ENCODE measurements at places on chromosomes 6 and 20. TPM values are rescaled to one million over a fixed set of nuclear protein-coding genes. Genes with fewer than 3 reads are reported as not detected.

DNA sequence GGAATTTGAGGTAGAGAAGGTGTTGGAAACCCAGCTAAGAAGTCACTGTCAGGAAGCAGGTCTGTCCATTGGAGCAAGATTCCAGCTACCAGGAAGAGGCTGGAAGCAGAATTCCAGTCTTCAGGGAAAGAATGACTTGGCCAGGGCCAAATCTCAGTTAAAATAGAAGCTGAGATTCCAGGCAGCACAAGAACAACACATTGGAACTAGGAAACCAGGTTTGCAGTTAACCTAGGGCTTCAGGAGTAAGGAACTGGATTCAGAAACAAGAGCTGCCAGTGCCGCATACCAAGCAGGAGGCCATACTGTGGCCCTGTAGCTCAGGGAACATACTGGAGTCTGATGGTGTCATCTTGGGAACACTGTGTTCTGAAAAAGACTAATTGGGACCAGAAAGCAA, 73.7 kb upstream of the FUCA2 start:
- DNase-seq = no peak

DNA sequence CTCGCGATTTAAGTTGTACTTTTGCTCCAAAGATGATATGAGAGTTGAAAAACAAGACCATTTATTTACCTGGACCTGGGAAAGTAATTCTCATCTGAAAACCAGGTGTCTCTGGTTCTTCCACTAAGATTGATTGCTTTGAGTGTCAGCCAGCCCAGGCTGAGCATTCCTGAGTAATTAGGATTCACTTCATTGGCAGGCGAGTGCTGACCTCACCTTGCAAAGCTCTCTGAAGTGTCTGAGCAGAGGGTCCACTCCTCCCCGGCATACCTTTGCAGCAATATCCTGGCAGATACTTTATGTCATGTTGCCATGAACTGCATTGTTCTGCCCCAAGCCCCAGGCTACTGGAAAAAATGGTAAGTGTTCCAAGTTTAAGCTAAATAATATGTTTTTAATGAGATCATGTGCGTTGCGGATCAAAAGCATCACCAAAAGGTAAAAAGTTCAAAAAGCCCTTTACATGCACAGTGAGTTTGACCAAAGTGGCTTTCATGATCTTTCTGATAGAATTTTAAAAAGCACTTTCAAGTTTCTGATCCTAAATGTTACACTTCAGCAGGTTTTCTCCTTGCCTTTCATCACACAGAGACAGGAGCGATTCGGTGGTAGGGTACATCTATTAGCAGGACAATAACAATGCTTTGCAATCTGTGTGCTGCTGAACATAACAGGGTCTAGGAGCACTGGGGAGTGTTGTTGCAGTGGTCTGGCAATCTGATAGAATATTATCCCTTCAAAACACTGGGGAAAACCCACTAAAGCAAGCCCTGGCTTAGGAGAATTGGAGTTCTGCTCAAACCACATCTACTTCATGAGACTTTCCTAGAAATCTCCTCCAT, 127.8 kb upstream of the EEF1E1 start:
- no peak for DNase-seq

GRCh38 chr20:45695496-45695895, 6.3 kb upstream of the WFDC13 start:
- DNase-seq = no peak

DNA sequence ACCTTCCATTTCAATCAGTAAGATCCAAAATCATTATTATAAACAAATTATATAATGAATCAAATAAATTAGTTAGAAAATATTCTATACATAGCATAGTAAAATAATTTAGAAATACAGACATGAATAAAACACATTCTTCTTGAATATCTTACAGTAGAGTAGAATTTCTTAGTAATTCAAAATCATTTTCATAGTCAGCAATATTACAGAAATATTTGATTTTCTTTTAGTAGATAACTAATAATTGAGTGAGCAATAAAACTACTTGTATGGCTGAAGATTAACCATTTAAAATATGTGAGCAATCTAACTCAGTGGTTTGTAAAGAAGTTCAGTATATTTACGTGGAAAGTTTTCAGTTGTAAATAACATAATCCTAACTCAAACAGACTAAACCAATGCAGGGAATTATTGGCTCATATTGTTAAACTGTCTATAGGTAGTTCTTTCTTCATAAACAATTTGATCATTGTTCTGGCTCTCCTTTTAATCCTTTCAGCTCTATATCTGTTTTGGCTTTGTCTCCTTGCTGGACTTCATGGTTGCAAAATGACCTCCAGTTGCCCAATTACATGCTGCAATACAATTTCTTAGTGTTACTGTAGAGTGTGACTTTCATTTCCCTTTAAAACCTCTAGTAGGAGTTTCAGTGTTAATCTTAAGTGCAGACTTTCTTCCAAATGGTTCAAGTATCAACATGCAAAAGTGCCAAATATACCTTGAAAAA, 307.5 kb downstream of the EYS start:
- DNase-seq = no peak

- no peak for DNase-seq
Measured at GRCh38 chr6:148924226-148925012, 177.6 kb downstream of the UST start.

PLCB1 gene
- 24.3 TPM for total RNA-seq

DEFB112 gene
- total RNA-seq = not detected

Measured in prostate gland (tissue), 2 donors.